Trophoblast cell (in vitro differentiated cells and primary cell): ENCODE measurements at places on chromosomes 12 and 14.

DNA sequence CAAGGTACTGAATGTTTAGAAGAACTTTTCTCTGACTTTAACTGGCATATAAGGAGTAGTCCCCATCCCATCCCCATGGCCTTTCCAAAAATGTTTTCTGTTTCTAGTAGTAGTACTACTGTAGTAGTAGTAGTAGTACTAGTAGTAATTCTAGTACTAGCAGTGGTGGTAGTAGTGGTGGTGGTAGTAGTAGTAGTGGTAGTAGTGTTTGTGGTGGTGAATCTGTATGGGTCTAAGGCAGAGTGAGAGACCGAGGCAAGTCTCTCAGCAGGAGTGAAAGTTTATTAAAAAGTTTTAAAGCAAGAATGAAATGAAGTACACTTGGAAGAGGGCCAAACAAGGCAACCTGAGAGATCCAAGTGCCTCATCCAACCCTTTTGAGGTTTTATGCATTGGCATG lies 58.6 kb downstream of the FOXN4 start:
- no peak for DNase-seq

- DNase-seq, result no peak
Observed at GRCh38 chr14:22566845-22567244, 22.2 kb downstream of the DAD1 start.

DNA sequence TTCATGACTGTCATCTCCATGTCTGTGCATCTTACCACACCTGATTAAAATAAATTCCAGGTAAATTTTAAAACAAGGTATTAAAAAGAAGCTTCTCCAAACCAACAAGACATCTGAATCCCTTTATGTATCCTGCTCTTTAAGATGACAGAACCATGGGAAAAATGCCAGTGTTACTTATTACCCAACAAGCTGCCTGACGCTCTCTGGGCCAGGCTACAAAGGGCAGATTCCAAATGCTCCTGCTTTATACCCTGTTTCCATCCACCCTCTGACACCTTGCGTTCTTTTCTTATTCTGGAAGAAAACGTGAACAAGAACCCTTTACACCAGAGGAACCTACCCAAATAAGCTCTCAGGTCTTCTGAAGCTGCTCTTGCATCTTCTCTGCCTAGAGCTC lies 70.7 kb downstream of the SLC8A3 start:
- DNase-seq, result no peak

GRCh38 chr12:111434680-111435338 lies 29.1 kb downstream of the SH2B3 start:
- no peak for DNase-seq

DNA sequence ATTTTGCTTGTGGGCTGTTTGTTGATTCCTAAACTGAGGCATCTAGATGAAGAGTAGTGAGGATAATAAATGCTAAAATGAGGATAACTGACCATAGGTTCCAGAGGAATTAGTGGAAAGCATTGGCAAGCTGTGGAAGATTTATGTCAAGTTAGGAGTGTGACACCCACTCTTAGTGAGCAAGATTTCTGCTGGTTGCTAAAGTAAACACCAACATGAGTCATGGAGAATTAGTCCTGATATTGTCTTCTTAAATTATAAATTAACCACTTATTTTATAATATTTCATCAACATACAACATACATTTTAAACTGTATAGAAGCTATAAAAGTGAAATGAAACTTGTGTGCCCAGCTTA lies 328.2 kb downstream of the RPL10L start:
- no peak for DNase-seq
